ENCODE measurements at places on chromosomes 2 and 18.
A peak's percentile ranks its signal among the peaks of the same experiment; 100 is the strongest.

DNA sequence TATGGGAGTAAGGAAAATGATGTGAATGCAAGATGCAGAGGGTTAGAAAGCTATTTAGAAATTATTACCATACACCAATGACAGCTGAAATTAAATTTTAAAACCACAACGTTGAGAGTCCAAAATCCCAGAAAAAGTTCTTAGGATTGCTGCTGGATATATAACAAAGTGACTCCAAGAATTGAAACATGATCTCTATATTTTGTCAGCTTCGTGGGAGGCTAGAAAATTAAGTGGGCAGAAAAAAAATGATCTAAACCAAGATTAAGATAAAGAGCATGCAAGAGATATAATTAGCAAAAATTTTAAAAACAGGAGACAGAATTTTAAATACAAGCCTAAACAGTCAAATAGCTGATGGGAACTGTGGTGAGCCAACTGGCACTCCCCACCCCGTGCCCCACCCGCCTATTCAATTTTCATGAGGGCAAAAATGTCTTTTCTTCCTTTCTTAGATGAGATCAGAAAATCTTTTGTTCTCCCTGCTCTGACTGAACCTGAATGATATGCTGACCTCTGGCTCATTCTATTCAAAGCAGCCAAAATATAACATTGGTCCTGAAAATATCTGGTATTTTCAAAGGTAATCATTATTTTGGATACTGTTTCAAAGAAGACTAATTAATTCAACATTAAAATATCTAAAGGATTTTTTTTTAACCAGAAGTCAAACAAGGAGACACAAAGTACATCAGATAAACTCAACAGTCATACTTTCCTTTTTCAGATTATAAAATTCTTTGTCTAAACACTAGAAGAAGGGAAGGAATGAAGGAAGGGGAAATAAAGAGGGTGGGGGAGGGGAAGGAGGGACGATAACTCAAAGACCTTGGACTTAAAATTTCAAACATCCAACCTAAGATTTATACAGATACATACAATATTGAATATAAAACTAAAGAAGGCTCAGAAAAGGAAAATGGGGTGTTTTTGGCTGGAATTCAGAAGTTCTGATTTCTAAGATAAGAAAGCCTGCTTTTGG, 12.2 kb downstream of the KANSL3 start:
- peak; percentile 32 for DNase-seq

- peak; percentile 73 for DNase-seq
Observed at GRCh38 chr2:7427293-7428060, 510.3 kb downstream of the RNF144A start.

GRCh38 chr18:6355789-6356589, 58.7 kb downstream of the L3MBTL4 start:
- DNase-seq: no peak

GRCh38 chr2:236366049-236366387, 101.8 kb upstream of the ASB18 start:
- DNase-seq: no peak

- DNase-seq: no peak
Observed at GRCh38 chr18:50453732-50454131, 78.9 kb downstream of the SKA1 start.

DNA sequence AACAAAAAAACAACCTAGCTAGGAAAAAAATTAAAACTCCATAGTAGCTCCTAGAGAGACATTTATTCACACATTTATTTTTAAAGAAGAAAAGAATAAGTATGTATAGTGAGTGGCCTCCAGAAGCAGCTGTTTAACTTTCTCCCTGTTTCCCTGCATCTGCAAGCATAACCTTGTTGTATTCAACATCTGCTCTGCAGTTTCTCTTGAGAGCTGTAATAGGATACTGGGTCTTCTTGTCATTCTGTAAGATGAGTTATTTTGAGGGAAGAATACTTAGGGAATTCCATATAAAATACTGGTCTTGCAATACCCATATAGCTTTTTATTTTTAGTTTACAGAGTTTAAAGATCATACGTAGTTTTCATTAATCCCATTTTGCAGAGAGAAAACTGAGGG, 246.6 kb downstream of the LRRTM1 start:
- DNase-seq: no peak

GRCh38 chr2:28413152-28413898, 20.7 kb downstream of the FOSL2 start:
- no peak for DNase-seq

DNA sequence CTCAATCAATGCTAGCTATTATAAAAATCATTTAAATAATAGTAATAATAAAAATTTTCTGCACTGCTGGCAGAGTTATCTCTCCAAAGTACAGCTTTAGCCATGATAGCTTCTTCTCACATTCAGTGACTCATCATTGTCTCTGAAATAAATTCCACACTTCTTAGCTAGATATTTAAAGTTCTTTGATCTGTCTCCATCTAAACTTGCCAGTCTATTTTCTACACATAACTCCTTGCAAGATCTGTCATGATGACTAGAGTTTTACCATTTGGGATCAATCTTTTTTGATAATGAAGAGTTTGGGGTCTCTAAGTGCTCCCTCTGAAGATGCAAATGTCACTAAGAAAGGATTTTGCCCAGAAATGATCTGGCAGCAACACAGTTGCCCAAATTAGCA, 155.4 kb upstream of the LHCGR start:
- DNase-seq: no peak

DNA sequence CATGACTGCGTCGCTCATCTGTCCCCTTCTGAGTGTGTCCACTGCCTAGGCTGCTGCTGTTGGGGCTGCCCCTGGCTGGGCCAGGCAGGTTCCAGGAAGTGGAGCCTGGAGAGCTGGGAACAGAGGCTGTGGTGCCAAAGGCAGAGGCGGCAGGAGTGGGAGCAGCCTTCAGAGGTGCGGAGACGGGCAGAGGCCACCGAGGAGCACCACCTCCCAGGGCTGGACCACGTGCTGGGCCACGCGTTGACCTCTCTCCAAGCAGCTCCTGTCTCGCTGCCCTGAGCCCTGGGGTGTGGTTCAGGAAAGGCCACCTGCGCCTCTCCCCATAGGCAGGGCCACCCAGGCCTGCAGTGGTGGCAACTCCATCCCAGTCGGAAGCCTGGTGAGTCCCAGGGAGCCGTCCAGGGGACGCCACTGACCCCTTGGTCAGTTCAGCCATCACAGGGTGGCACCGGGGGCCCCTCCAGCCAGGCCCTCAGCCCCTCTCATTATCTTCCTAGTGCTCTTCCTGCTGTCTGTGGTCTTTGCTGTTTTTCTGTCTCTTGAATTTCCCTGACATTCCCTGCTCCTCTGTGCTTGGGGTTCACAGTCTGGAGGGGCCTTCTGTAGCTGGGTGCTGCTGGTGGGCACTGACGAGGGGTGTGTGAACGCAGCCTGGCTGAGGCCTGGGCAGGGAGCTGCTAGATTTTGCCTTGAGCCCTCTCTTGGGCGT, 122.8 kb upstream of the HS6ST1 start:
- no peak for DNase-seq

DNA sequence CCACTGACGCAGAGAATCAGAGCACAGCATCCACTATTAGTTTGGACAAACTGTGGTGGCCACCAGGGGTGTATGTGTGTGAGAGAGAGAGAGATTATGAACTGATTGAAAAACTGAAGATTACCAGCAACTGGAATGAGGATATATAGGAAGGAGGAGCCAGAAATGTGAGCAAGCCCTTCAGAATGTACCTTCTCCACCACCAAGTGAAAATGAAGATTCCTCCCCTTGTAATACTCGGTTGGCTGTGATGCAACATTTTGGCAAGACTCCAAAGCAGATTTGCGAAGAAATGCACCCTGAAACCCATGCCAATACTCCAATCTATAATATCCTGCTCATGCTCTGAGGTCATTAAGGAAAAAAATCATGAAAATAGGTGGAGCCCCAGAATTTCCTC, 121.2 kb upstream of the SLC35G4 start:
- peak; percentile 27 for DNase-seq

DNA sequence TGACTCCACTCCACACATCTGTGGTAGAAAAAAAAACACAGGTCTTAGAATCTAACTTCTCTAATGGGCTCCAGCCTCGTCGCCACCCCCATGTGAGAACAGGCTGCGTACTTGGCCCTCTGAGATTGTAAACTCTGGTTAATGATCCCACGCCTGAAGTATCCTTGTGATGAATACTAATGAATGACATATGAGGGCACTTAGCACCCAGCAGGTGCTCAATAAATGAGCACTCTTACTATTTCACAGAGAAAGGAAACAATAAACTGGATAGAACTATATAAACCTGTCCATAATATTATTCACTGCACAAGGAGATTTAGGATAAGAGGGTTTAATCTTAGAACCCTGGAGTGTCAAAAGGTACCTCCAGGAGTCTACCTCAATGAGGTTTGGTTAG, 310.1 kb upstream of the HNRNPA3 start:
- no peak for DNase-seq

- peak; percentile 11 for DNase-seq
Observed at GRCh38 chr2:167756446-167756845, 490.9 kb downstream of the STK39 start.

GRCh38 chr18:56815926-56816325, 164.8 kb downstream of the WDR7 start:
- no peak for DNase-seq

GRCh38 chr2:238098901-238099713, 1.0 kb upstream of the ESPNL start:
- no peak for DNase-seq

DNA sequence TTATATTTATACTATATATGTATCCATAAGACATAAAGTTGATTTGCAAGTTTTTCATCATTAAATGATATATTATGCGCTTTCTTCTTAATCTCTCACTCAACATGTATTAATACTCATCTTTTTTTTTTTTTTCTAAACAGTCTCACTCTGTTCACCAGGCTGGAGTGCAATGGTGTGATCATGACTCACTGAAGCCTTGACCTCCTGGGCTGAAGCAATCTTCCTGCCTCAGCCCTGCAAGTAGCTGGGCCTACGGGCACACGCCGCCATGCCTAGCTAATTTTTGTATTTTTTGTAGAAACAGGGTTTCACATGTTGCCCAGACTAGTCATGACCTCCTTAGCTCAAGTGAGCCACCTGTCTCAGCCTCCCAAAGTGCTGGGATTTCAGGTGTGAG, 51.4 kb upstream of the MAP4K3 start:
- no peak for DNase-seq

- DNase-seq: no peak
Observed at GRCh38 chr2:45120546-45120945, 111.3 kb upstream of the SIX2 start.

DNA sequence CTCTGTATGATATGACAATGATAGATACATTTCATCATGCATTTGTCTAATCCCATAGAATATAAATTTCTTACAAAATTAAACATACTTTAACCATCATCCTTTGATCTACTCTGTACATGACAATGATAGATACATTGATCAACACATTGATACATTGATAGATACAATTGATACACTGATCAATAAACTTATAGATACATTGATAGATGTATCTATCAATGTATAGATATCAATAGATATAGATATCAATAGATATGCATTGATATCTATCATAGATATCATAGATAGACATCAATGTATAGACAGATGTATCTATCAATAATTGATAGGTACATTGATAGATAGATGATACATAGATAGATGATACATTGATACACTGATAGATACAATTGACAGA, 105.4 kb downstream of the DYM start:
- no peak for DNase-seq

- DNase-seq: no peak
Observed at GRCh38 chr2:205566606-205567168, 115.6 kb upstream of the NRP2 start.

- no peak for DNase-seq
Observed at GRCh38 chr2:151265991-151266390, 4.3 kb upstream of the RBM43 start.

DNA sequence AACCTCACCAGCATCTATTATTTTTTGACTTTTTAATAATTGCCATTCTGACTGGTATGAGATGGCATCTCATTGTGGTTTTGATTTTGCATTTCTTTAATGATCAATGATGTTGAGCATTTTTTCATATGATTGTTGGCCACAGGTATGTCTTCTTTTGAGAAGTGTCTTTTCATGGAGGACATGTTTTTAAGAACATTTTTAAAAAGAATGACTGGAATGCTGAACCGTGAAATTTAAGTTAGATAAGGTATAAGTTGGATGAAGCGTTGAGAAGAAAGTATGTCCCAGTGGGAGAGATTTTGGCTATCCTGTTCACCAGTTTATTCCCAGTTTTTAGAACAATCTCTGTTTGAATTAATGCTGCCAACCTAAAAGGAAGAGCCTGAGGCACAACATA, 365.9 kb downstream of the CELF4 start:
- DNase-seq: no peak

GRCh38 chr2:163897799-163898198, 162.0 kb upstream of the FIGN start:
- no peak for DNase-seq

GRCh38 chr2:138223319-138223718, 259.0 kb downstream of the HNMT start:
- DNase-seq: no peak

- peak; percentile 4 for DNase-seq
Observed at GRCh38 chr2:158391876-158392275, 64.7 kb downstream of the CCDC148 start.

GRCh38 chr2:37692711-37693110, 21.3 kb upstream of the CDC42EP3 start:
- DNase-seq: no peak

- no peak for DNase-seq
Observed at GRCh38 chr2:101528501-101528900, 53.6 kb upstream of the RFX8 start.

- no peak for DNase-seq
Observed at GRCh38 chr18:47992976-47993375, 62.5 kb upstream of the SMAD2 start.

- no peak for DNase-seq
Observed at GRCh38 chr2:142694282-142694681, 183.2 kb upstream of the KYNU start.

- no peak for DNase-seq
Observed at GRCh38 chr2:238894950-238895298, 47.0 kb downstream of the TWIST2 start.

GRCh38 chr2:71283131-71283530, 48.5 kb upstream of the ZNF638 start:
- DNase-seq: no peak

GRCh38 chr2:191150230-191150599, 579 bp downstream of the STAT4 start:
- no peak for DNase-seq

DNA sequence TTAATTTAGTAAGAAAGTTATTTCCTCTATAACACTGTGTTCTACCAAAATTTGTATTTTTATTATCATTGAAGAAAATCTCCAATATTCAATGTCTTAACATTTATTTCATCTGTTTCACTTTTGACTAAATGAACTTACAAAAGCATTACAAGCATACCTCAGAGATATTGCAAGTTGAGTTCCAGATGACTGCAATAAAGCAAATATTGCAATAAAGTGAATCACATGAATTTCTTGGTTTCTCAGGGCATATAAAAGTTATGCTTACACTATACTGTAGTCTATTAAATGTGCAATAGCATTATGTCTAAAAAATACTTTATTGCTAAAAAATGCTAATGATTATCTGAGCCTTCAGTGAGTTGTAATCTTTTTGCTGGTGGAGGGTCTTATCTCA, 78.3 kb downstream of the TTC32 start:
- DNase-seq: no peak

- no peak for DNase-seq
Observed at GRCh38 chr18:64474255-64474654, 325.4 kb upstream of the LINC00305 start.

- no peak for DNase-seq
Observed at GRCh38 chr2:233195027-233195426, 56.4 kb upstream of the ATG16L1 start.

- DNase-seq: no peak
Observed at GRCh38 chr18:40018266-40018665, 1936.8 kb upstream of the PIK3C3 start.

Measured in GM03348 (cell line).